ENCODE measurements at places on chromosomes 12 and 14.

DNA sequence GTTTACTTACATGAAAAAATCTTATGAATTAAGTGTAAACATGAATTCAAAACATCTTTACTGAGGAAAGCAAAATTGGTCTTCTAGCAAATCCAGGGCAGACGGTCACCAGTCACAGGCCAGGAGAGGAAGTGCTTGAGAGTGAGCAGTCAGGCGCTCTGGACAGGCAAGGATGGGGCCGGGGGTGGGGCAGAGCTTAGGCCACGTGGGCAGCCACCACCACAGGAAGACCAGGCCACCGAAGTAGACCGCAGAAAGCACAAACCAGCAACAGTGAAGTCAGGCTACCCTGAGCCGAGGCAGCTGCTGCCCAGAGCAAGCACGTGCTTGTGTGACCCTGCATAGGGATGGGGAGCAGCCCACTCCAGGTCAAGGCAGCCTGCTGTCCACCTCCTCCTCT lies 33.5 kb downstream of the SLC6A12 start:
- no peak for DNase-seq

DNA sequence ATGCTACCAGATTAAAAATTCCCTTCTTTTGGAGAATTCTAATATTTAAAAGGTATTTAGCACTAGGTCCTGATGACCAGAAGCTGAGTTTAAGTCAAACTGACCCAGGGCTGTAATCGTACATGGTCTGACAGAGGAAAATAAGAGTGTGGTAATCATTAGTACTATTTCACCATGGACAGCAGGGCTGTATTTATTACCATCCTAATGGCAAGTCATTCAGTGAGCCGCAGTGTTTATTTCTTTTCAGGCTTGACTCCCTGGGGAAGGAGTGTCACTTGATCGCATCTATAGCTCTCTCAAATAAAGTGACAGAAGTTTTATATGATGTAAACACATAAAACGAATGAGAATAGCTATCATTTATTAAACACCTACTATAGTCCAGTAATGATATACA lies 261.8 kb downstream of the BTG1 start:
- no peak for DNase-seq

DNA sequence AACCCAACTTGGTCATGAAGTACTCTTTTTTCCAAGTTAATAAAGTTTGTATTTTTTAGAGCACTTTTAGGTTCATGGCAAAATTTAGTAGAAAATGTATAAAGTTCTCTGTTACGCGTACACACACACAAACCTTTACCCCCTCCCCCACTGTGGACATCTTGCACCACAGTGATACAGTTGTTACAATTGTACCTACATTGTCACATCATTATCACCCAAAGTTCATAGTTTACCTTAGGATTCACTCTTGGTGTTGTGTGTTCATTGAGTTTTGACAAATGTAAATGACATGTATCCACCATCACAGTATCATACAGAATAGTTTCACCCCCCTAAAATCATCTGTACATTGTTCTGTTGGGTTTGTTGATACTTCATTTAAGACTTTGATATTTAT lies 23.9 kb downstream of the PLEKHA5 start:
- no peak for DNase-seq

DNA sequence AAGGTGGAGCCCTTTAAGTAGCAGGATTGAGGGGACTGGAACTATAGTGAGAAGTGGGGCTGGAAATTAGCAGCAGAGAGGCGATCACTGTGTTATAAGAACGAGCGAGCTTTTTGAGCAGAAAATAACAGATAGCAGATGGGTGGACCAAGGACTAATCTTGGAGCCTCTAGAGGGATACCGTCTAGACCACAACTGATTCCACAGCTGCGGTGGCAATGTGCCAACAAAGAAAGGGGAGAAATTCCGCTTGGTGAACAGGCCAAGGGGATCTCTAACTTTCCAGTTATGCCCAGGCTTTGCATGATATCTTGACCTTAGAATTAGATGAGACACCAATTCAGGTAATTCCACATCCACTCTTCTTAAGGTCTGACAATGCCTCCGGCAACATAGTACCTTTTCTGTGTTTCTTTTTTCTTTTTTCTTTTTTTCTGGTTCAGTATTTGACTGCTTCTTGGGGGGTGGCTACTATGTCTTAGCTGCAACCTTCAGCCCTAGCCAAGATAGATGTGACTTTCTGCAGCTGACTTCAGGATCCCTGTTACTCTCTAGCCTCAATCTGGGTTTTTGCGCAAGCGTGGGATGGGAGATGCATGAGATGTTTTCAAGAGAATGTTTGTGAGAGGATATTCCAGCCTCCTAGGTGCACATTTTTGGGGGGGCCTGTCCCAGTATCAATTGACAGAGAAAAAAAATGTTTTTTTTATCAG lies 143.4 kb upstream of the CPSF6 start:
- no peak for DNase-seq

DNA sequence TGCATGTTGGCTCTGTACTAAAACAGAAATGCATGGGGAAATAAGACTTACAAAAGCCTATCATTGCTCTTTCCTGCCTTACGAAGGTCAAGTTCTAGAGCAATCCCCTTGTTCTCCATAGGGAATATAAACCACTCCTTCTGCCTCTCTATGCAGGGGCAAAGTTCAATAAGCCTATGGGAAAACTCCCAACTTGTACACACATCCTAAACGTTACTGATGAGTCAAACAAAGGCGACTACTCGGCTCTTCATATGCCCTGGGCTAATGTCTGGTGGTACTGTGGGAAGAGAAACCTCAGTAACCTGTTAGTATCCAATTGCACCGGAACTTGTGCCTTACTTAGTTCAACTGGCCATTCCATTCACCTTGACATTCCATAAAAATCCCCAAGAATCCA lies 32.7 kb downstream of the PRMT8 start:
- no peak for DNase-seq

GRCh38 chr12:64800640-64801039 lies 23.8 kb upstream of the TBC1D30 start:
- no peak for DNase-seq

GRCh38 chr12:121356657-121357056 lies 4.4 kb upstream of the ANAPC5 start:
- DNase-seq = no peak

GRCh38 chr14:99245564-99246511 lies 26.2 kb downstream of the BCL11B start:
- no peak for DNase-seq

GRCh38 chr12:65779946-65780345 lies 44.3 kb upstream of the HMGA2 start:
- DNase-seq = no peak

GRCh38 chr12:125038976-125039625 lies 26.1 kb upstream of the AACS start:
- DNase-seq = no peak

DNA sequence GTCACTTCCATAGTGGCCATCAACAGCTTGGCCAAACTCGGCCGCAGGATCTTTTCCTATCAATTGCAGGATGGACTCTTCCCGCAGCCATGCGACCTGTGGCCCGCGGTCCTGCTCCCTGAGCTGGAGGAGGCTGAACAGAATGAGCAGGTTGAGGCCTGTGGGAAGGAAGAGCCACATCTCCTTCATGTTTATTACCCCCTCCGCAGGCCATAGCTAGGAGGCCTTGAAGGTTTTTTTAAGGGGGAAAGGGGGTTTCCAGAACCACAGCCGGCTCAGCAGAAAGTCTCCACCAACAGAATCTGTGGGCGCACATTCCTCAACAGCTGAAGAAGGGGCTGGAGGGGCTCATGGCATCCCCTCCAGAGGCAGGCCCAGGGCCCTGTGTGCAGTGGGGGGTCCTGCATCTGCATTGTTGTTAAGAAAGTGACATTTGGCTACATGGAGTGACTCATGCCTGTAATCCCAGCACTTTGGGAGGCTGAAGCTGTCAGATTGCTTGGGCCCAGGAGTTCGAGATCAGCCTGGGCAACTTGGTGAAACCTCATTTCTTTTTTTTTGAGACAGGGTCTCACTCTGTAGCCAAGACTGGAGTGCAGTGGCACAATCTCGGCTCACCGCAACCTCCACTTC lies 25.2 kb upstream of the PPP1R13B start:
- DNase-seq = no peak

DNA sequence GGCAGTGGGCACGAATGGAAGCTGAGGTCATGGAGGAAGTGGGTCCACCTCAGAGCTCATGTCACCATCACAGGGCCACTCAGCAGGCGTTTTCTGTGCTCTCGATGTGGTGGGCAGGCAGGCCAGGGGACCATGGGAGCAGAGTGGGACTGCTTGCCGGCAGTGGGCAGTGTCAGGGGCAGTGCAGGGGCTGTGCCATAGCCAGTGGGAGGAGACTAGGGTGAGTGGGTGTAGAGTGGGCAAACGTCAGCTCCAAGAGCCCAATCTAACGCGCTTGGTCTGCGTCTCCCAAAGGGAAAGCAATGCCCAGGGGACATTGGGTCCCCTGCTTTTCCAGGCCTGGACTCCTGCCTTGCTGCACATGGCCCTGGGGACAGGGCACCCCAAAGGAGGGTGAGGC lies 58.3 kb downstream of the SLC6A12 start:
- no peak for DNase-seq

DNA sequence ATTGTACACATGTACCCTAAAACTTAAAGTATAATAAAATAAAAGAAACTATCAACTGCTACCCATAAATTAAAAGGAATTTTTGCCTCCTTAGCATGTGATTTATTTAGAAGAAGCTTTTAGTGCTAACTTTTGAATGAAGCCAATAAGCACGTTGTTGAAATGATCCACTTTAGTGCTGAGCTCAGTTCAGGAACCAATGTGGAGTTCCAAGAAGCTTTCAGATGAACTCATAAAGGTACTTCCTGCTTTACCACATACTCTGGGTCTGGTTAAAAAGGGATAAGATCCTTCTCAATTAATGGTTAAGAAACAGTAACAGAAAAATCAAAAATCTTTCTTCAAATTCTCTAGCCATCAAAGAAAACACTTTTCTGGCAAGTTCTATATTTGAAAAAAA lies 39.4 kb downstream of the TMTC1 start:
- DNase-seq = no peak

- no peak for DNase-seq
Observed at GRCh38 chr14:87013583-87013982, 979.4 kb downstream of the GALC start.

GRCh38 chr12:132807295-132808092 lies 21.2 kb downstream of the GOLGA3 start:
- DNase-seq = no peak

DNA sequence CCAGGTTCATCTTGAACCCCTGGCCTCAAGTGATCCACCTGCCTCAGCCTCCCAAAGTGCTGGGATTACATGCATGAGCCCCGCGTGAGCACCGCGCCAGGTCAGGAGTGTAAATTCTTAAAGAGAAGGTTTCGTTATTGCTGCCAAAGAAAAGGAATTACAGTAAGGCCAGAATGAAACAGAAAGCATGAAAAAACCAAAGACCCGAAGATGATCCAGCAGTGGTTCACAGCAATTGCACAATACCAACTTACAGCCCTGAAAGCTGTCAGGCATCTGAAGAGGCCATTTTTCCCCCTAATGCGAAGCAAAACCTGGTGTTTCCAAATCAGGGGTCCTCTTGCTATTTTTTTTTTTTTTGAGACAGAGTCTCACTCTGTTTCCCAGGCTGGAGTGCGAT lies 10.3 kb downstream of the RBM23 start:
- no peak for DNase-seq

GRCh38 chr14:69807192-69807591 lies 10.2 kb upstream of the SLC10A1 start:
- DNase-seq = no peak

DNA sequence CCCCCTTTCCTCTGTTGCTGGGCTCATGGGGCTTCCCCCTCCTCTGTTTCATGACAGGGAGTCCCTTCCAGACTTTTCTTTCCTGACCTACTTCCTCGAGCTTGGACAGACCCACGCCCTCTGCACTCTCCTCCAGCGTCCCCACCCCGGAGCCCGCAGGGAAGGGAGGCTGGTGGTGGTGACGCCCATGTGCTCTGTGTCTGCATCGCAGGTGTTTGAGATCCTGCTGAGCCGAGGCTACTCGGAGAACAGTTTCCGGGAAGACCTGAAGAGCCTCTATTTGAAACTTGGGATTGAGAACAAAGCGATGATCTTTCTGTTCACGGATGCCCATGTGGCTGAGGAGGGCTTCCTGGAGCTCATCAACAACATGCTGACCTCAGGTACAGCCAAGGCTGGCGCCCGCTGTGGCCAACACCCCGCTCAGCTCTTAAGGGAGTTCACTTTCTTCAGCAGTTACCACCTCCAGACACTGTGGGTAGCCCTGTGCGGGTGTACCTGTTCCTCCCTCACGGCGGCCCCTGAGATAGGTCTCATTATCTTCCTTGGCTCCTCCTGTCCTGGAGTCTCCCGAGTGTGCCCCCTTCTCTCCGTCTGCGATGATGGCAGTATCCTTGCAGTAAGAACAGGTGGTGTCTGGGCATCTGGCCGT lies 85.6 kb downstream of the CCDC92 start:
- DNase-seq = no peak
